ENCODE measurements at places on chromosomes 16 and 17.

- DNase-seq = no peak
Observed at GRCh38 chr16:70678898-70679670, 6.8 kb downstream of the MTSS2 start.

DNA sequence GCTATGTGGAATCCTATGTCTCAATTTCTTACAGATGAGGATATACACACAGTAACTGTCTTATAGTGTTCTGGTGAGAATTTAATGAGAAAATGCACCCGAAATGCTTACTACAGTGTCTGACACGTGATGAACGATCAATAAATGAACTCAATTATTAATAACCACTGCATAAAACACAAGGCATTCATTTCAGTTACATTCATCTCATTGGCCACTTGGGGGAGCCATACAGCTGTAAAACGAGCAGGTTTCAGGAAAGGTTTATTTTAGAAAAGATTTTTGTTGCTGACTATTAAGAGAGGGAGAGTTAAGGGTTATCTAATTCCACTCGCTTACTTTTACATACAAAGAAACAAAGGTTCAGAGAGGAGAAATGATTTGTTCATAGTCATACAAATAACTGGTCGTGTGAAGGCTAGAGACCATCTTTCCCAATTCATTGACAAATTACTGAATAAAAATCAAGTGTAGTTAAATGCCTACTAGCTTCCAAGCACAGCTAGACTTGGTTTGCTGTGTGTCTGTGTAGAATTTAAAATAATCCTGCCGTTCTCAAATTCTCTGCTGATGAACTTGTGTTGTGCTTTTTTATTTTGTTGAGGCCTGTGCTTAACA lies 160.1 kb downstream of the MAP2K4 start:
- DNase-seq = no peak

DNA sequence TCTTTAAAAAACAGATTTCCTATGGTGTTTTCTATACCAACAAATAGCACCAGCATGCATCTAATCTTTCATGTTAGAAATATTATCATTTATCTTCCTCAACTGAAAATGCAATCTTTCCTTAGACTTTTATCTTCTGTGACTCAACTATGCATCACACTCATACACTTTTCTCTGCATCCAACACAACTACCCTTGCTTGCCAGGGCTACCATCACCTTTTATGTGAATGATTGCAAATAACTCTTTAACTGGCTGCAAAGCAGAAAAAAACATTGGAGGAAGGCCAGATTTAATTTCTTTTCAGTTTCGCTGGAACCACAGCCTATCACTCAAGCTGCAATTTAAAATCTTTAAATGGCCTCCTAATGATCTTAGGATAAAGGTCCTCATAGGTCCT lies 212.9 kb downstream of the CDH8 start:
- no peak for DNase-seq

GRCh38 chr17:47729476-47729875 lies 3.6 kb upstream of the TBX21 start:
- no peak for DNase-seq

- peak; percentile 77 for DNase-seq
Observed at GRCh38 chr17:56913867-56914580, at the start of gene TRIM25. TRIM25 (minus strand) TSS chr17:56914049; CDS start chr17:56913988, 61 bp downstream.

Measured in stimulated activated CD8-positive, alpha-beta memory T cell treated with anti-CD3 and anti-CD28 coated beads, Interleukin-4, amount 100 ng/mL, for 4 hours (primary cell).